ENCODE measurements at places on chromosomes 5 and 9.

DNA sequence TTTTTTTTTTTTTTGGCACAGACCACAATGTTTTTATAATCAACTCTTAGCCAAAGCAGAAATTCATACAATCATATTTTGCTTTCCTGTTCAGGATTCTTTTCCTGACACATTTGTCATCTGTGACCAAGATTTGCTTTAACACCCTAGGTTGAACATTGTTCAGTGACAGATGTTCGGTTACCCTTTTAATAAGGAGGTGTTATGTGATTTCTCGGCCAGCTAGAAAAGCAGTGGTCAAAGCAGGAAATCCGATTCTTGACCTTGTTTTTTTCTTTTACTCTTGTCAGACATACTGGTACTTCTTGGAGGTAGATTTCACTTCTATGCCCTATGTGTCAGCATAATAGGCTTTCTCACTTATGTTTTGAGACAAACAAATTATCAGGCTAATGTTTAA lies 335.3 kb upstream of the ACTBL2 start:
- no peak for DNase-seq

DNA sequence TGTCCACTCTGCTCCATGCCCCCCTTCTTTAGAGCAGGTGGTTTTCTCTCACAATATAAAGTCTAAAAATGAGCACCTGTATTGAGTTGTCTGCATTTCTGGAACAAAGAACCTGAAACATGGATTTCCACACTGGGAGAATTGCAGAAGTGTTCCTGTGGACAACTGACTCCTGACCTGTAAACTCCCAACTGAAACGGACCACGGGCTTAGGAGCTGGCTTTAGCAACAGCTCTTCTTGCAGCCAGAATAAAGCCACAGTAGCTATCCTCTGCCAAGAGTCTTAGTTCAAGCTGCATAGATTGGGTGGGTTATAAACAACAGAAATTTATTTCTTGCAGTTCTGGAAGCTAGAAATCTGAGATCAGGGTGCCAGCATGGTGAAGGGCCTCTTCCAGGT lies 194.7 kb downstream of the DTWD2 start:
- no peak for DNase-seq

DNA sequence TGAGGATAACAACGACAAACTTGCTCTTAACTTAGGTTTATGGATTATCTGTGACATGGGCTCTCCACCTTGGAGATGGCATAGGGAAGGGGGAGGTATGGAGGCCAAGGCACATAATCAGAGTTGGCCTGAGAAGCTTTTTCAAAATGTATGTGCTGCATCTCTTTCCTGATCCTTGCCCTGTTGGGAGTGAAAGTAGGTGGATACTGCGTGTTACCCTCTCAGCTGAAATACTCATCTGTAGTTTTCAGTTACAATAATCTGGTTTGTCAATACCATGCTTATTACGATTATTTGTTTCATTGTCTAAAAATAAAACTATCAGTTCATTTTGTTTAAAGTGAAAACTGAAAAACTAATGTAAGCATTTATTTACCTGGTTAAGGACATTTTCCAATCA lies 86.7 kb downstream of the SLC44A1 start:
- no peak for DNase-seq

- DNase-seq: no peak
These were observed 18.3 kb upstream of the IL33 start for GRCh38 chr9:6197330-6197729.

GRCh38 chr5:63959177-63959982 lies 2.9 kb downstream of the HTR1A start:
- peak; percentile 84 for DNase-seq

DNA sequence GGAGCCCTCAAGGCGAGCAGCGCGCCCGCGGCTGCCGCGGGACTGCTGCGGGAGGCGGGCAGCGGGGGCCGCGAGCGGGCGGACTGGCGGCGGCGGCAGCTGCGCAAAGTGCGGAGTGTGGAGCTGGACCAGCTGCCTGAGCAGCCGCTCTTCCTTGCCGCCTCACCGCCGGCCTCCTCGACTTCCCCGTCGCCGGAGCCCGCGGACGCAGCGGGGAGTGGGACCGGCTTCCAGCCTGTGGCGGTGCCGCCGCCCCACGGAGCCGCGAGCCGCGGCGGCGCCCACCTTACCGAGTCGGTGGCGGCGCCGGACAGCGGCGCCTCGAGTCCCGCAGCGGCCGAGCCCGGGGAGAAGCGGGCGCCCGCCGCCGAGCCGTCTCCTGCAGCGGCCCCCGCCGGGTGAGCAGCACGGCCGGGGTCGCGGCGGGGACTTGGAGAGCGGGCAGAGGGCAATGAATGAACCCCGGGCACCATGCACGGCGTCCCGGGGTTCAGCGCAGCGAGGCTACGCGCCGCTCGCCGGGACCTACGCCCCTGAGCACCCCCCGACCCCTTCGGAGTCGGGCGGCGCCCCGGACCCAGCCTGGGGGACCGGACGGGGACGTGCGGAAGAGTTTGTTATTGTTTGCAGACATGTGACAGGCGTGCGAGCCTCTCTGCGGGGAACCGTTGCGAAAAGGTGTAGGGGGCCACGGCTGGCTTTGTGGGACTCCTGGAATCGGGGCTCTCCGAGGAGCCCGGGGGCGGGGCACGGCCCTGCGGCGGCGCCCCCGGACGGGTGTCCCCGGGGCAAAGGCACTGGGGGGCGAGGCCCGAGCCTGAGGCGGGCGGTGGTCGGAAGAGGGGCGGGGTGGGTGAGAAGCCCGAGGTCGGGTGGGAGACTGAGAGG lies 553 bp downstream of the MAP3K1 start:
- peak; percentile 35 for DNase-seq
